NCI-H1694 treated with DMSO at 0.1 percent for 48 hours (cell line): ENCODE measurements at places on chromosomes 12 and 14.

- DNase-seq, result no peak
Observed at GRCh38 chr12:4434706-4435425, 10.7 kb downstream of the FGF6 start.

DNA sequence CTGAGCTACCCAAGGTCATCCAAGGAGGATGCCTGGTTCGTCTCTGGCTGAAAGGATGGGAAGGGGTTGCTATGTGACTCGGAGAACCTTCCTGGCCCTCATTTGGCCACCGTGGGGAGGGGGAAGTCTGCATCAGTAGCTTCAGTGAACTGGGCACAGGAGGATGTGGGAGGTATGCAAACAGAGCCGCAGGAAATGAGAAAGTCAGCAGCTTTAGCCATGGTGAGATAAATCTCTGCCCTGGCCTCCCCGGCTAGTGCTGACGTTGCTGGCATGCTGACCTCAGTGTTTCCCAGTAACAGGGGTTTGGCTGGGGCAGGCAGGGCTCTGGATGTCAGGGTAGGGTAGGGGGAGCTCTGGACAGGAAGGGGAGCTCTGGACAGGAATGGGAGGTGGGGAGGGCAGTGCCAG lies 2.3 kb upstream of the CEBPE start:
- no peak for DNase-seq

DNA sequence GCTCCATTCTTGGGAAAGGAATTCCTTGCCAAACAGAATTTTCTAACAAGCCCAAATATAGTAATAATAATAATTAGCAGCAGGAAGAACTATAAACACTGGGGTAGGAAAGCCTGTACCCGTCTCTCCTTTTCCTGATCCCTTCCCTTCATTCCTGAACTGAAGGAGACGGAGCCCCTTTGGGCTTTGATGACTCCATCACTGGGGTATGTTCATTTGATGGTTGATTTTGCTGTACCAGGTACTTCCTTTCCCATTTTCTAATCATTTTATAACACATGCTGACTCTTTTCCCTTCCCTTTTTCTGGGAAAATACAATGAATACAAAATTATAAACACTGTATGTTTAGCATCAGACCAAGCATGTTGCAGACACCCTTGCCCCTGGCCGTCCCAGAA lies 3.6 kb upstream of the RCOR1 start:
- DNase-seq, result no peak

DNA sequence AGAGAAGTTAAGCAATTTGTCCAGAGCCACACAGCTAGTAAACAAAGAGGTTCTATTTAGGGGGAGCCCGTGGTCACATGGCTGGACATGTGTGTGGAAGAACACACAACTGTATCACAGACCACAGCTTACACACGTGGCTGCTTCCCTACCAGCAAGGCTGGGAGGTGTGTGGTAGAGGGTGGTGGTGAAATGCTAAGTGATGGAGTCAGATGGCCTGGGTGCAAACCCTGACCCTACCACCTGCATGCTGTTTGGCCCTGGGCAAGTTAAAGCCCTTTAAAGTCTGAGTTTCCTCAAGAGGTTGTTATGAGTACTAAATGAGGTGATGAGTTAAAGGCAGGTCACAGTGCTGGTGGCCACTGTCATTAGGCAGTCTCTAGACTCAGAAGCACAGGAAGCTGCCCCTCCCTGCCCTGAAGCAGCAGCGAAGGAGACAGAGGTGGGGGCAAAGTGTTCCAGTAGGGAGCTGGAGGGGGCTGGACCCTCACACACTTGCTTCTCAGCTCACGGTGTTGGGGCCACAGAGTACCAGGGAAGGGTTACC lies 64.2 kb downstream of the ERH start:
- DNase-seq, result no peak

DNA sequence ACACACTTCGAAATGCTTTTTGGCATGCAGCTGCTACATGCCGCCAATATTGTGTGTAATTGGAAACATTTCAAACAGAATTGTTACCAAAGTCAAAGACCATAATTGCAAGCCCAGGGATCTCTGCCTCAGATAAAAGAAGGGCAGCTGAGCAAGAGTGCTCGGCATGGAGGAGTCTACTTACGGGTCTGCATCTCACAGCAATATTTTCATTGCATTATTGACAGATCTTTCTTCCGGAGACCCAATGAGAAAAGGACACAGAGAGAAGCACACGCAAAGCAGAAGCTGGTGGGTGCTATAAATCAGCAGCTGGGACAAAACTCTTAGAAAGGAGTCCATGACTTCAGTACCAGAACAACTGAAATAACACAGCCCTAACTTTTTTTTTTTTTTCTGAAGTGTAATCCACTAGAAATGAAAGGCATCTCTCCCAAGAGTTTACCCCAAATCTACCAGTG lies 4.9 kb downstream of the PRICKLE1 start:
- no peak for DNase-seq

- no peak for DNase-seq
Observed at GRCh38 chr12:56038022-56038655, 3.6 kb upstream of the RPS26 start.

DNA sequence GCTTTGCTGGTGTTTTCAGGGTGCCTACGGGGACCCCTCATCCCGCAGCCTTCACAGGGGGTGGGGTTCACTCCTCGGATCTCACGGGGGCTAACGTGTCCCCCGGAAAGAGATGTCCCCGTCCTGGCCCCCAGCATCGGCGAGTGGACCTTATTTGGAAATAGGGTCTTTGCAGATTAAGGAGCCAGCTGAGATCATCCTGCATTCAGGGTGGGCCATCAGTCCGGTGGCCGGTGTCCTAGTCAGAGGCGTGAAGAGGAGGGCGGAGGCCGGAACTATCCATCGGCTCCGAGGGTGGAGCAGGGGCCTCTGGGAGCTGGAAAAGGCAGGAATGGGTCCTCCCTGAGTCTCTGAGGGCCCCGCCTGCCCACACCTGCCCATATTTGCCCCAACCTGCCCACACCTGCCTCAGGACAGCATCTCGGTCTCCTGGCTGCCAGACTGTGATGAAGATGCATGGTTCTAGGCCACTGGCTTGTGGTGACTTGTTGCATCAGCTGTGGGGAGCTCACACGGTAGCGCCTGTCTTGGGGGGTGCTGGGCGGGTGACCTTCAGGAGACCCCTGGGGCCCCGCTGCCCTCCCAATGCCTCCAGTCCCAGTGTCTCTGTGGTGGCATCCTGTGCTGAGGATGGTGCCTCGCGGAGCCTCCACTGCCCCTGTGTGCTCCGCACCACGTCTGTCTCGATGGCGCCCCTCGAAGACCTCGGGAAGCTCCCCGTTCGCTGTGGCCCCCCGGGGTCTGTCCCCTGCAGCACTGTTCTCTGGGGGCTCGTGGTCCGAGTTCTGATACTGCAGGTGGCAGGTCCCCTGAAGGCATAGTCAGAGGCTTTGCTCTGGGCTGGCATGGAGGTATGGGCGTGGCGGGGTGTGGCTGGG lies 14.7 kb downstream of the NOC4L start:
- DNase-seq, result no peak

DNA sequence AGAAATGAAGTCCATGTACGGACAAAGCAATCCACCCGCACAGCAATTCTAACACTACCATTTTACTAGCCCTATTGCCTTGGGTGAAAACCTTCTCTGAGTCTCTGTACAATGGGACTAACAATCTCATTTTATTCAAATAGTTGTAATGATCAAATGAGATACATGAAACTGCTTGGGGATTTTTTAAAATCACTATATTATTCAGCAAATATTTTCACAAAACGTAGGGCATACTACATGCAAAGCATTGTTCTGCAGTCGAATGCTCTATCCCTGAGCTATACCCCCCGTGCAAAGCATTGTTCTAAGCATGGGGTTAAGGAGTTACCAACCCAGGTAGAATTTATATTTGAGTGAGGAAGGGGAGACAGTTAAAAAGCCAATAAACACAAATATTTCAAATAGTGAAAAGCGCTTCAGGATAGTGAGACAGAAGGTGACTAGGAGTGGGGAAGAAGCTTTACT lies 554 bp upstream of the ATF7 start:
- no peak for DNase-seq

- DNase-seq, result no peak
Observed at GRCh38 chr12:113435367-113435766, 13.2 kb downstream of the SDSL start.

- no peak for DNase-seq
Observed at GRCh38 chr12:80707126-80707829, at the start of gene MYF6. Gene MYF6, plus strand, starts transcription at chr12:80707634. Its CDS starts 86 bp downstream, at chr12:80707720.

GRCh38 chr12:1220127-1221092 lies 229.4 kb downstream of the ERC1 start:
- DNase-seq, result no peak

GRCh38 chr14:102942069-102942468 lies 19.6 kb downstream of the AMN start:
- no peak for DNase-seq

DNA sequence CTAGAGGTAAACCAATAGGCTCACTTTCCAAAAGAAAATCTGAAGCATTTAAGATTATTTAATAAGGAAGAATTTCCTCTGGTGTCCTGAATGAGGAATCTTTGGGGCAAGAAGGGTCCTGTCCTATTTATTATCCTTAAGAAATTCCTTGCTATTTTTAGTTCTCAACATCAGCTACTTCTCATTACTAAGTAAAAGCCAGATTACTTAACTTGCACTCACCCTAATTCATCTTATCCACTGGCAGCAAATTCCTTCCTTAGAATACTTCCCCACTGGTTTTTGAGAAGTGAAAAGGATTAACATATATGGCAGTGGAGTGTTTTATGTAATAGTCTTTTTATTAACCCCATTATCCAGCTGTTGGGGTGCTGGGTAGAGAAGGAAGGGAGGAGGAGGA lies 767.7 kb downstream of the DIO2 start:
- DNase-seq, result no peak

DNA sequence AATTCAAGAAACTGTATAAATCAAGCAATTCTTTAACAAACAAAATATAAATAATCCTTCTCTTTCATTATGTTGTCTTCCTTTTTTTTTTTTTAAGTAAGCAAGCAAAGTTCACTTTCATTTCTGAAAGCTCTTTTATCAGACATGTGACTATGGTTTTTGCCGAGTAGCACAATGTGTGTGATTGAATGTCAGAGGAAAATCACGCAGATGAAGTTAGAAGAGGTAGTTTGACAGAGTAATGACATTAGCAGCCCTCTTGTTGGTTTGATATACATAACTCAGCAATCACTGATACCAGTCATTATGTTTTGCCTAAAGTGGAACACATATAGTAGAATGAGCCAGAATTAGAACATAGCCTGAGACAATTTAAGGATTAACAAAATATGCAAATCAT lies 19.0 kb downstream of the ALX1 start:
- DNase-seq, result no peak

- DNase-seq, result no peak
Observed at GRCh38 chr12:98686603-98687002, 41.5 kb downstream of the APAF1 start.

GRCh38 chr12:33546004-33546403 lies 106.4 kb upstream of the SYT10 start:
- no peak for DNase-seq

- peak; percentile 74 for DNase-seq
Observed at GRCh38 chr12:106136263-106136662, 2.5 kb downstream of the NUAK1 start.

DNA sequence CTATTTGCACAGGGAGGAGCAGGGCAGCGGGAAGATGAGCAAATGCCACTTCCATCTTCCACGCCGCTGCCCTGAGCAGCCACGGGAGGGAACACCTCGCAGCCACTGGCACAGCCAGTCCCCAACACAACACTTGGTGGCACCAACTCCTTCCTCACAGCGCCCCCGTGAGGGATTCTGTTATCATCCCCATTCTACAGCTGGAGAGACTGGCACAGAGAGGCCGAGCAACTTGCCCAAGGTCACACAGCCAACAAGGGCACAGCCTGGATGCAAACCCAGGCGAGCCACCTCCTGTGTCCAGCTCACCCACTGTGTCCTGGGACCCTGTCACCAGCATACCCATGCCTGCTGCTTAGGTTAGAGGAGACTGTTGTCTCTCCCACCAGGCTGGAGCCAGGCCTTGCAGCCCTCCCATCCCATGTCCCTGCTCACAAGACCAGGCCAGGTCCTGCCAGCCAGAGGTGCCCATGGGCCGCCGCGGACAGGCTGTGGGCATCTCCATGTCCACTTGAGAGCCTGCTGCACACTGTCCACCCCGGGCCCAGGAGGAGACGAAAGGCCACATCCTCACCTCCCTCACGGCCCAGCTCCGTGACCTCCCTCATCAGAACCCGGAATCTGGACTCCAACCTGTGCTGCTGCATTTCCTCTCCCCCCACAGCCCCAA lies 57.0 kb downstream of the NCOR2 start:
- peak; percentile 50 for DNase-seq

DNA sequence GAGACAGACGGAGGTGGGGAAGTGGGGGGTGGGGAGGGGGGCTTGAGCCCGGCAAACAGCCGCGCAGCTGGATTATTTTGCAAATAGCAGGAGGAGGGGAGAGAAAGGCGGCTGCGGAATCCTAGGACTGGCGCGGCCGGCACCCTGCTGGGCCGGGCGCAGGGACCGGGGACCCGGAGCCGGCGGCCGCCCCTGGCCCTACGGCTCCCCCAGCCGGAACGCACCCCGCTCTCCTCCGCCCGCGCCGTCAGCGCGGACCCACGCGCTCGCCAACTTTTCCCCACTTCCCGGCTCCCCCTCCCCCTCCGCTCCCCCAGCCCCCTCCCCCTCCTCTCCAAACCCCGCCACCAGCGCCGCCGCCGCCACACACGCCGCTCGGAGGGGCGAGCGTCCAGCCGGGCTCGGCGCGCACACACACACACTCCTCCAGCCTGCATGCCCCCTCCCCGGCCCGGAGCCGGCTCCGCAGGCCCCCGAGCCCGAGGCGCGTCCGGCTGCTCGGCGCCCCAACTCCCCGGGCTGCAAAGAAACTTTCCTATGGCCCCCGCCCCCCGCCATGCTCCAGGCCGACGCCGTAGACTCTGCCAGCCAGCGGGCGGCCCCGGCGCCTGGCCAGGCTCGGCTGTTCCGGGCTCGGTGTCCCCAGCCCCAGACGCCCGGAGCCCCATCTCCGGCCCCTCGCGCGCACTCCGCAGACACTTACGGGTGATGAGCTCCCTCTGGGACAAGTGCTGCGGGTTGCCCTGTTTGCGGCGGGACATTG lies 1.4 kb downstream of the BCL11B start:
- DNase-seq, result peak; percentile 76

GRCh38 chr12:90515199-90516175 lies 439.5 kb downstream of the CCER1 start:
- DNase-seq, result no peak

GRCh38 chr14:54211551-54212308 lies 185.1 kb upstream of the CDKN3 start:
- DNase-seq, result no peak

DNA sequence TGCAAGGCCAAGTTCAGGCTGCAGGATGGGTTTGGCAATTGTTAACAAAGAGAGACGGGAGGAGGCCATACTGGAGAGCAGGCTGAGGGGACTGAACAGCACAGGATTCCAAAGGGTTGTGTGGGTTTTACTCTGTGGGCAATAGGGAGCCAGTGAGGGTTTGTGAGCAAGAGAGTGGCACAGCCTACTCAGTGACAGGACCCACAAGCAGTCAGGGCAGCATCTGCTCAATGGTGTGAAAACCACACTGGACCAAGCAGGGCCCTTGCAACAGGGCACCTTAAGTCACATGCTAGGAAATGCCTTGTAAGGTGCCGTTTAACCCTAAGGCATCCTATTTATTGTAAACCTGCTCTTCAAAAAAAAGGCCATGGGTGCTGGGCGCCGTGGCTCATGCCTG lies 22.0 kb downstream of the SYNE3 start:
- DNase-seq, result no peak
